ENCODE measurements at places on chromosomes 5 and 9.

DNA sequence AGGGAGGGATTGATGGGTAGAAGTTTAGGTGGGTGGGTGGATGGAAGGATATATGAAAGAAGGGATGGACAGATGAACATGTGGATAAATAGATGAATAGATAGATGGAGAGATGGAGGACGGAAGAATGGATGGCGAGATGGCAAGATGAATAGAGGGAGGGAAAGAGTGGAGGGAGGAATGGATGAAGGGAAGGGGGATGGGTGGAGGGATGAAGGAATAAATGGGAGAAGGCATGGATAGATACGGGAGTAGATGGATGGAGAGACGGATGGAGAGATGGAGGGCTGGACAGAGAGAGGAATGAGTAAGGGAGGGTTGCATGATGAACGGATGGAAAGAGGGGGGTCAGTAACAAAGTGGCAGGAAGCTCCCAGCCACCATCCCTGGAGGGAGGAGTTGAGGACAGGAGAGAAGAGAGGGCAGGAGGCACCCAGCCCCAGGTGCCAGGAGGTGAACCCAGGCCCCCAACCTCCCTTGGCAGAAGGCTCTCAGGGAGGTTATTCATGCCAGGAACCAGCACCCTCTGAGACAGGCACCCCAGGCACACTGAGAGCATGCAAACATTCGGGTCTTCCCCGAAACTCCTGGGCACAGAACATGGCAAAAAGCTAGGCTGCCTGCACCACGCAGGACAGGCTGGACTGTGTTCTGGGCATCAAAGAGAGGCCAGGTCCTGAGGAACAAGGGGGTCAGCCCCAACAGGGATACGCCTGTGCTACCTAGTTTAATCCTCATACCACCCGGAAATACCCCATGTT is 9.1 kb downstream of the SARDH start:
- DNase-seq = no peak

GRCh38 chr5:73297430-73297829 is 124.4 kb downstream of the TMEM174 start:
- no peak for DNase-seq

GRCh38 chr9:132547436-132547835 is 35.0 kb upstream of the BARHL1 start:
- no peak for DNase-seq

GRCh38 chr5:17229313-17229712 is 11.9 kb downstream of the BASP1 start:
- peak; percentile 76 for DNase-seq

DNA sequence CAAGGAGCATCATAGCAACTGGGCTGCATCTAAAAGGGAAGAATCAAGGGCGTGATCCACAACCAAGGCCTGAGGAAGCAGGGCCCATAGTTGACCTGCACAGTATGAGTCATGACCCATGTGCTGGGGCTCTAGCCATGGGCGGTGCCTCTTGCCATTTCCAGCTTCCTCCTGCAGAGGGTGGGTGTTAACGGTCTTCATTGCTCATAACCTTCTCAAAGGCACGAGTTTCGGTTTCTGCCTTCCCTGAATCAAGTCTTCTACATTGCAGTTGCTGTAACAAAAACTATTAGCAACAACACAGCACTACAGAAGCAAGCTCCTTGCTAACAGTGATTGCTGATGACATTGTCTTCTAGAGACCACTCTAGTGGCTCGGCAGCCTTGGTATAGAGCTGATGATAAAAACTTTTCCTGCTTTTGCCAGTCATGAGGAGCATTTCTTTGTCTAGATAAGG is 66.9 kb downstream of the CTSL start:
- peak; percentile 99 for DNase-seq

DNA sequence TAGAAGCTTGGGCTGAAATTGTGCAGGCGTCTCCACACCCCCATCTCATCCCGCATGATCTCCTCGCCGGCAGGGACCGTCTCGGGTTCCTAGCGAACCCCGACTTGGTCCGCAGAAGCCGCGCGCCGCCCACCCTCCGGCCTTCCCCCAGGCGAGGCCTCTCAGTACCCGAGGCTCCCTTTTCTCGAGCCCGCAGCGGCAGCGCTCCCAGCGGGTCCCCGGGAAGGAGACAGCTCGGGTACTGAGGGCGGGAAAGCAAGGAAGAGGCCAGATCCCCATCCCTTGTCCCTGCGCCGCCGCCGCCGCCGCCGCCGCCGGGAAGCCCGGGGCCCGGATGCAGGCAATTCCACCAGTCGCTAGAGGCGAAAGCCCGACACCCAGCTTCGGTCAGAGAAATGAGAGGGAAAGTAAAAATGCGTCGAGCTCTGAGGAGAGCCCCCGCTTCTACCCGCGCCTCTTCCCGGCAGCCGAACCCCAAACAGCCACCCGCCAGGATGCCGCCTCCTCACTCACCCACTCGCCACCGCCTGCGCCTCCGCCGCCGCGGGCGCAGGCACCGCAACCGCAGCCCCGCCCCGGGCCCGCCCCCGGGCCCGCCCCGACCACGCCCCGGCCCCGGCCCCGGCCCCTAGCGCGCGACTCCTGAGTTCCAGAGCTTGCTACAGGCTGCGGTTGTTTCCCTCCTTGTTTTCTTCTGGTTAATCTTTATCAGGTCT is at the start of gene C9orf72:
Gene C9orf72, minus strand, starts transcription at position 564 of the 716 bp plus-strand sequence. CDS start 6,361 bp downstream, outside the sequence.
- DNase-seq = peak; percentile 94
